ENCODE measurements at places on chromosomes 16 and 17.
A peak's percentile ranks its signal among the peaks of the same experiment; 100 is the strongest.

GRCh38 chr16:51072591-51072990 is 78.5 kb downstream of the SALL1 start:
- no peak for DNase-seq

DNA sequence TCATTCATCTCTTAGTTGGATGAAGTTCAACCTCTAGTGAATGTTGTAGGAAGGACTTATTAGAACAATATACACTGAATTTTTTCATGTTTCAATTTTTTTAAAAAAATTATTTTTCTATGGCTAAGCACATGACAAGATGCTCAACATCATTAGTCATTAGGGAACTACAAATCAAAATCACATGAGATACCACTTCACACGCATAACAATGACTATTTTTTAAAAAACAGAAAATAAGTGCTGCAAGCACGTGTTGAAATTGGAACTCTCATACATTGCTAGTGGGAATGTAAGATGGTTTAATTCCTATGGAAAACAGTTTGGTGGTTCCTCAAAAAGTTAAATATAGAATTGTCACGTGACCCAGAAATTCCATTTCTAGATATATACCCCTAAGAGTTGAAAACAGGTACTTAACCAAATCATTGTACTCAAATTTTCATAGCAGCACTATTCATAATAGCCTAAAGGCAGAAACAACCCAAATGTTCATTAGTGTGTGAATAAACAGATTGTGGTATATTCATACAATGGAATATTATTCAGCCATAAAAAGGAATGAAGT is 85.2 kb upstream of the AKTIP start:
- no peak for DNase-seq

- no peak for DNase-seq
These were observed 9.8 kb downstream of the HID1 start for GRCh38 chr17:74962622-74963394.

GRCh38 chr17:80082403-80083135 is 18.8 kb upstream of the GAA start:
- peak; percentile 56 for DNase-seq

GRCh38 chr17:2867441-2868424 is 71.5 kb downstream of the RAP1GAP2 start:
- no peak for DNase-seq

GRCh38 chr17:76136276-76137000 is 4.6 kb downstream of the FOXJ1 start:
- DNase-seq = no peak

GRCh38 chr17:2905696-2906501 is 109.7 kb downstream of the RAP1GAP2 start:
- DNase-seq = no peak

DNA sequence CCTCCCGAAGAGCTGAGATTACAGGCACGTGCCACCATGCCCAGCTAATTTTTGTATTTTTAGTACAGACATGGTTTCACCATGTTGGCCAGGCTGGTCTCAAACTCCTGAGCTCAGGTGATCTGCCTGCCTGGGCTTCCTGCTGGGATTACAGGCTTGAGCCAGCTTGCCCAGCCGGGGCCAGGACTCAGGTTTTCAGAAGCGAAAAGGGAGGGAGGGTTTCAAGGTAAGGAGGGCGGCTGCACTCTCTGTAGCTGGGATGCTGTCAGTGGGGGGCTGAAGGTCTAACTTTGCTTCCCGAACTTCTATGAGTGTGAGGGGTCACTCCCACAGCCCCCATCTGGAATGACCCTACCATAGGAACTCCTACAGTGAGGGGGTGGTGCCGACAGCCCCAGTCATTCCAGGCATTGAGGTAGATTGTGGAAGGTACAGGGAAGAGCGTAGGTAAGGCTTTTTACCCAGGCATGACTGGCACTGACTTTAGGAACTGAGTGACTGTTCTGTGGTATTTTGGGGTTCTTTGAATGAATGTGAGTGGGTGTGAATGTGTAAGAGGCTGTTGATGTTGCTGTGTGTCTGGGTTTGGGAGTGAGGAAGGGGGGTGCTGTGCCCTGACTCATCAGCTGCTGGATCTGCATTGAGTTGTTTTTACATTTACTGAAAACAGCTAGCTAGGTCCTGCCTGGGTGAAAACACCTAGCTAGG is 3.8 kb upstream of the C1QL1 start:
- no peak for DNase-seq

- no peak for DNase-seq
These were observed 2.4 kb upstream of the SDK2 start for GRCh38 chr17:73646409-73647300.

All from NCI-H187 (cell line).